ENCODE measurements at places on chromosomes 2 and 18.

- no peak for DNase-seq
Measured at GRCh38 chr2:218032336-218033171, 29.8 kb upstream of the TNS1 start.

- peak; percentile 55 for DNase-seq
Measured at GRCh38 chr18:11976315-11977152, 4.8 kb upstream of the IMPA2 start.

- peak; percentile 71 for DNase-seq
Measured at GRCh38 chr18:31688606-31689005, 4.2 kb upstream of the B4GALT6 start.

- DNase-seq = peak; percentile 58
Measured at GRCh38 chr2:74606927-74607326, 41.2 kb downstream of the M1AP start.

GRCh38 chr18:44569391-44570055 lies 111.2 kb upstream of the SETBP1 start:
- no peak for DNase-seq

DNA sequence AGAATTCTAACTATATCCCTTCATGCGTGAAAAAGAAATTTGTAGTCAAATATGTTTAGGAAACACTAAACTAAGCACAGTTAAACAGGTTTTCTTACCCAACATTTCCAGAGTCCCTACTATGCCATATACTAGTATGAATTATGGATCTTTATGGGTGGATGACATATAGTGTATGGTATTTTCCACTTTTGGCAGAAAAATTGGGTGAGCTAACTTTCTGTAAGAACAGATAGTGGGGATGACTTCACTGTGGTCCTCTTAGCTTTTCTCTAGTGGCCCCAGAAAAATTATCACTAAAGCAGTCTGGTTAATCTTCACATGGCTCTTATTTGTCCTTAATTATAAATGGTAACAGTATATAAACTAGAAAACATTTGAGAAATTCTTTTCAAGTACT lies 240.0 kb upstream of the GULP1 start:
- no peak for DNase-seq

DNA sequence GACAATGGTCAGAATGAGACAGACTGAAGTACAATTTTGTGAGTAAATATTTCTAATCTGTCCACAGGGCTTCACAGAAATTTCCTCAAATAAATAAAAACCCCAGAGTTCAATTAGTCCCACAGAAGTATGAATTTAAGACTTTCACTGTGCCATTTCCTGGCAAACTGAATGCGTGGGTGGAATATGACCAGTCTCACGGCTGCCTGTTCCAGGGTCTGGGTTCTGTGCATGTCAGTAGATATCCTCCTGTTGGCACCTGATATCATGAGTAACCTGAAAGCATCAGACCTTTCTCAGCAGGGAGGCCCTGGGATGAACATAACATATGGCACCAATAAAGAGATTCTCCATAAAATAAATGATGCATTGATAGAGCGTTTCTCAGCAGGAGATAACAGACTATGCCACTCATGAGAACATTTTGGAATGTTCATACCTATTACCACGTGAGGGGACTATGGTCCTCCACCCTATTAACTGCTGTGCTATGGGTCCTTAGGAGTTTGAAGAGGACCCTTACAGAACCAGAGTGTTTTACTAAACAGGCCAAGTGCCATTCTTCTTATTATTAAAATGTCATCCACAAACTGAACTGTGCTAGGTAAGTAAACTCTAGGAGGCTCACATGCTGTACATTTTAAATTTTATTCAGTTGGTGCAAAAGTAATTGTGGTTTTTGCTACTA lies 10.6 kb upstream of the MALL start:
- DNase-seq = no peak

- no peak for DNase-seq
Measured at GRCh38 chr2:216216951-216217903, 108.1 kb downstream of the XRCC5 start.

DNA sequence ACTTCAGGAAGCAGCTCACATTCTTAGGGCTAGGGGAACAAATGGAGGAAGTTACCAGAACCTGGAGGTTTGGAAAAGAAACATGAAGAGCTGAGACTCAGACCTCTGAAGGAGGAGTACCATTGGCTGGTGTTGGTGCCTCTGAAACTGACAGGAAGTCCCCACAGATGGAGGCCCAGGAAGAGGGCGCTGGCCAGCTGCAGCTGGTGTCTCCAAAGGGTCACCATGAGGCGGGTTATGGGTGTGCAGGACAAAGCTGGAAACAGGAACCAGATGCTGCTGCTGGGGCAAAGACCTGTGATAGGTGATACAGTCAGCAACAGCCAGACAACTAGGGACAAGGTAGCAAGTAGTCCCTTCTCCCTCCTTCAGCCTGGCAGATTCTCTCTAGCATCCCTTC lies 136.5 kb upstream of the SERPINE2 start:
- DNase-seq = no peak

- no peak for DNase-seq
Measured at GRCh38 chr2:65043001-65043400, 13.2 kb upstream of the CEP68 start.

DNA sequence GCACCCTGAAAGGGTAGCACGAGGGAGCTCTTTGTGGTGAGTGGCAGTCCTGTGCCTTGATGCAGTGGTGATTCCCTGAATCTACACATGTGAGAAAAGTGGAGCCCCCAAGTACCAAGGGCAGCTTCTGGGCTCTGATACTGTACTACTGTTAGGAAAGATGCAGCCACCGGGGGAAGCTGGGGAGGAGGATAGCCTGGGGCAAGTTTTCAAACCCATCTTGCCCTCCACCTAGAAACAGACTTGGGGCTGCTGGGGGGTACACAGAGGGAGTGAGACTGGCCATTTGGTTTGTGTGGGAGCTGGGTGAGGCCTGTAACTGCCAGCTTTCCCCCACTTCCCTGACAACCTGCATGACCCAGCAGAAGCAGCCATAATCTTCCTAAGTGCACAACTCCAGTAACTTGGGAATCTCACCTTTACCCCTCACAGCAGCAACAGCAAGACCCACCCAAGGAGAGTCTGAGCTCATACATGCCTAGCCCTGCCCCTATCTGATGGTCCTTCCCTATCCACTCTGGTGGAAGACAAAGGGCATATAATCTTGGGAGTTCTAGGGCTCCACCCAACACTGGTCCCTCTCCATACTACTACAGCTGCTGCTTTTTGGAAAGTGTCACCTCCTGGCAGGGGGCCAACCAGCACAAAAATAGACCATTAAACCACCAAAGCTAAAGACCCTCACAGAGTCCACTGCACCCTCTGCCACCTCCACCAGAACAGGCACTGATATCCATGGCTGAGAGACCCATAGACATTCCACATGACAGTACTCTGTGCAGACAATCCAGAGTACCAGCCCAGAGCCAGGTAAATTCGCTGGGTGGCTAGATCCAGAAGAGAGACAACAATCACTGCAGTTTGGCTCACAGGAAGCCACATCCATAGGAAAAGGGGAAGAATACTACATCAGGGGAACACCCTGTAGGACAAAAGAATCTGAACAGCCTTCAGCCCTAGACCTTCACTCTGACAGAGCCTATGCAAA lies 8.2 kb downstream of the MALL start:
- DNase-seq = no peak

DNA sequence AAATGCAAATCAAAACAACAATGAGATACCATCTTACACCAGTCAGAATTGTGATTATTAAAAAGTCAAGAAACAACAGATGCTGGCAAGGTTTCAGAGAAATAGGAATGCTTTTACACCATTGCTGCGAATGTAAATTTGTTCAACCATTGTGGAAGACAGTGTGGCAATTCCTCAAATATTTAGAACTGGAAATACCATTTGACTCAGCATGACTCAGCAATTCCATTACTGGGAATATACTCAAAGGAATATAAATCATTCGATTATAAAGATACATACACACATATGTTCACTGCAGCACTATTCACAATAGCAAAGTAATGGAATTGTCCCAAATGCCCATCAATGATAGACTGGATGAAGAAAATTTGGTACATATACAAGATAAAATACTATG lies 516.7 kb downstream of the ERBB4 start:
- no peak for DNase-seq

DNA sequence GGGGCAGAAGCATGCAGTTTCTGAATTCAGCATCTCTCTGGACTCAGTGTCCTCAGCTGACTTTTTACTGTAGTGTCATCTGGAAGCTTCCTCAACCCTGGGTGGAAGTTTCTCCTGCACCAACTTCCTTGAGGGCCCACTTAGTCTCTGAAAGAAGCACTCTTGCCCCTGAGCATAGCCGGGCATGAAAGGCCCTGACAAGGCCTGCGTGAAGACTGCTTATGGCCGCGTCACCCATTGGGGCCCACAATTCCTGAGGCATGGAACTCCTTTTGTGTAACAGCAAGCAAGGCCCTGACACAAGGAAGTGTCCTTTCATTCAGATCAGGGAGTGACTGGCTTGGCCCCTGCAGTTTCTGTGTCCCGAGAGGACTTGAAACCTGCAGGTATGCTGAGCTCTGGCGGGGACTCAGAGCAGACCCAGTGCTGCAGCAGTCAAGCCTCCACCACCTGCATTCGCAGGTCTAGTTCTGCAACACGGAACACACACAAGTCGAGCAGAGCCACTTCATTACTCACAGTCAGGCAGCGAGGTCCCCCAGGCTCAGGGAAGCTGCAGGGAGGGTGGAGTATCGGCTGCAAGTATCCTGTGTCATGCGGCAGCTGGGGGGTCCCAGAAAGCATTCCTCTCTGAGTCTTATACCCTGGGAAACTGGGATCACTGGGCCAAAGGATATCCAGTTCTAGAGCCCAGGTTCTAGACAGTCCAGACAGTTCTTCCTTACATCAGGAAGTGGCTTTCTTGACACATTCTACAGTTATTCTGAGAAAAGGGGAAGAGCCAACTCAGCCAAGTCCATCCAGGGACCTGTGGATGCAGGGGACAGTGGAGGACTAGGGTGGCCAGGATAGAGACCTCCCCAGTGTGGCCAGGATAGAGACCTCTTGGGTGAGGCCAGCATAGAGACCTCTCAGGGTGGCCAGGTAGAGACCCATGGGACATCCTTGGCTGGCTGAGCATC lies 35.6 kb upstream of the PRLH start:
- no peak for DNase-seq

- DNase-seq = no peak
Measured at GRCh38 chr2:103739186-103739585, 977.4 kb downstream of the TMEM182 start.

- DNase-seq = no peak
Measured at GRCh38 chr2:52844701-52845423, 922.7 kb upstream of the CHAC2 start.

GRCh38 chr2:74893332-74893731 lies 59.4 kb downstream of the HK2 start:
- DNase-seq = no peak

GRCh38 chr2:209423562-209424198 lies at the start of gene MAP2:
TSS of gene MAP2 (plus strand) at chr2:209424047. CDS start at chr2:209653171, 229,124 bp downstream.
- DNase-seq = peak; percentile 74

- no peak for DNase-seq
Measured at GRCh38 chr18:36066001-36066400, 1.4 kb downstream of the RPRD1A start.

GRCh38 chr18:68445136-68445535 lies 269.8 kb downstream of the TMX3 start:
- DNase-seq = no peak

DNA sequence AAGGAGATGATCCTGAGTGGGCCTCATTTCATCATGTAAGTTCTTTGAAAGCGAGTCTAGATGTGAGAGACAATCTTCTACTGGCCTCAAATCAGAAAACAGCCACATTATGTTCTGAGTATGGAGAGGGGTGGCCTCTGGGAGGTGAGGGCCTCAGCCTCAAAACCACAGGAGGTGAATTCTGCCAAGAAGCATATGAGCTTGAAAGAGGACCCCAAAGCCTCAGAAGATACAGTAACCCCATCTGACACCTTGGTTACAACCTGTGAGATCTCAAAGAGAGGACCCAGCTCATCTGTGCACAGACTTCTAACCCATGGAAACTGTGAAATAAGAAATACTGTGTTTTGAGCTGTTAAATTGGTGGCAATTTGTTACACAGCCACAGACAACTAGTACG lies 200.1 kb downstream of the ARHGAP15 start:
- DNase-seq = no peak

- no peak for DNase-seq
Measured at GRCh38 chr2:150136893-150137292, 350.6 kb downstream of the RND3 start.

GRCh38 chr18:3466045-3466444 lies 16.1 kb downstream of the TGIF1 start:
- DNase-seq = no peak

GRCh38 chr18:39841482-39842365 lies 2113.3 kb upstream of the PIK3C3 start:
- DNase-seq = peak; percentile 45

DNA sequence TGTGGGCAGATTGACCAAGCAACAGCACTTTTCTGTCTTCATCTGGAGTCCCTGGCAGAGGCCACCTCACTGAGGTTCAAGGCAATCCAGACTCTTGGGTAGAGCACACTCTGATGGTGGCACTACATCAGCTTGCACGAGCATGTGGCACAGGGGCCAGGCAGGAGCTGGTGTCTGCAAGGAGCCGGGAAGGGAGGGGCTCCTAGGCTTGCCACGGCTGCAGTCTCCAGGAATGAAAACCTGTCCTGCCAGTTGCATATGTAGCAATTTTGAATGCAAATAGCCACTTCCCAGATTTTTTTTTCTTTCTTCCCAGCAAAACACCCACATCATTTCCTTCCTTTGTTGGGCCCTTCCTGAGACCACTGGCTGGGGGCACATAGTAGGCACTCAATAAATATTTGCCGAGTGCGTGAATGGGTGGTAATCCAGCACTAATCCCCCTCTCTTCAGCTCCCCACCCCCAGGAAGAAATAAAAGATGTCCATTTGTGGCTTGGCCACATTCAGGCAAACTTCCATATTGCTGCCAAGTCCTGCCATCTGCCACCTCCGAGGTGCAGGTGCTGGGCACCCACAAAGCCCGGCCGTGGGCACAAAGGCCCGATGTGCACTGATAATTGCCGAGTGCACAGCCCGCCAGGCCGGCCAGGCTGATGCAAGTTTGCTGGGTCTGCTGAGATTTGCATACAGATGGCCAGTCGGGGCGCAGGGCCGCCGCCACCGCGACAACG lies 72.4 kb downstream of the MYCN start:
- DNase-seq = peak; percentile 91

DNA sequence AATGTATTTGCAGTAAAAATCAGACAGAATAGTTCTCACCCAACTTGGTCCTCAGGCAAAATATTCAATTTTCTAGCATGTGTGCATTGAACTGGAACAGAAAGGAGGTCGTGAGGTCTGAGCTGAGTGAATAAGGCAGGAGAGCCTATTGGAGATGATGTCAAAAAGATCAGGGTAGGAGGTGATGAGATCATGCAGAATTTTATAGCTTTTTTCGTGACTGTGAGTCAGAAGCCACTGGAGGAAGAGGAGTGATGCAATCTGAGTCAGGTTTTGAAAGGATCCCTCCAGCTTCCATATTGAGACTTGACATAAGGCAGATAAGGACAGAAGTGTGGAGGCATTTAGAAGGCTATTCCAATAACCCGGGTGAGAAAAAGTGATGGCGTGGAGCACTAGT lies 299.5 kb upstream of the SOX11 start:
- peak; percentile 56 for DNase-seq

GRCh38 chr2:130385709-130386108 lies 29.9 kb downstream of the PTPN18 start:
- no peak for DNase-seq
